PC-9 (cell line): ENCODE measurements at places on chromosomes 12 and 14.

DNA sequence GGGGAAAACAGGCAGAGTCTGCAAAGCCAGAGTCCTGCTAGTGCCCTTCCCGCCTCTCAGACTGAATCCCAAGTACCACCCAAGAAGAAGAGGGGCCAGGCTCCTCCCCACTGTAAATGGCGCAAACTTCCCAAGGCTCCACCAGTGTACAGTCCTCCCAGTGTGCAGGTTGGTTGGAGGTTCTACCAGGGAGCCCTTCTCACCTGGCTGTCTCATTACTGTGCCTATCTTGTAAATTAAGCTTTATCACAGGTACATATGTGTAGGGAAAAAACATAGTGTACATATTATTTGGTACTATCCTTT, 189.7 kb downstream of the FSCB start:
- DNase-seq, result no peak

- DNase-seq, result no peak
These were observed 660 bp upstream of the MCRS1 start for GRCh38 chr12:49568442-49569162.

- no peak for DNase-seq
These were observed 38.3 kb upstream of the GRIP1 start for GRCh38 chr12:66717036-66717673.

DNA sequence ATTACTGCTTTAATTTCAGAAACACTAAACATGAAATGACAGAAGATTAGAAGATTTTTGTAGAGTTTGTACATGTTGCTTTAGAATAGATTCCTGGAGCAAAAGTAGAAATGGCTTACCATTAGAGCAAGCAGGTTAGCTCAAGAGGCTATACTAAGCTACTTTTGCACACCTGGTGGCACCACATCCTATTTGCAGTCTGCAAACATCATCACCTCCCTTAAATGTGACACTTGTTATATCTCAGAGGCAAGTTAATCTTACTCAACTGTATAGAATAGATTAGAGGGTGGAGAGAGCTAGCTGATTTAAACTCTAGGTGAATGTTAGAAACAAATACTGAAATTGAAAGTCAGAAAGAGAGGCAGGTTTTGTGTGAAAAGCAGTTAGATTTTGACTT, 30.7 kb upstream of the OR4E1 start:
- DNase-seq, result no peak

DNA sequence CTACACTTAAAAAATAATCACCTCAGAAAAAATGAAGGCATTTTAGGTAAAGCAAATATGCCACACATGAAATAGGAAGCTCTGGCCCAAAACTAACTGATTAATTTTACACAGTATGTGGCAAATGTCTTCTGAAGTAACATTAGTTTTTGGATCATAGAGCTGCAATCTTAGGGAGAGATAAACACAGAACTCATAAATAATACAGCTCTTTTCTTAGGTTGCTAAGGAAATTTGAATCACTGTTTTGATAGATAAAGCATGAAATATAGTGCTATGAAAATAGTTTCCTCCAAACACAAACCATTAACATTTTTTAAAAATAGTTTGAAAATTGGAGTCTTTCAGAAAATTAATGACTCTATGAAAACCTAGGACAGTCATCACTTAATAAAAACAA, 15.0 kb downstream of the RASSF9 start:
- DNase-seq, result no peak

GRCh38 chr14:104281768-104282301, 143.4 kb downstream of the KIF26A start:
- no peak for DNase-seq

- no peak for DNase-seq
These were observed 40.7 kb downstream of the TESC start for GRCh38 chr12:117058442-117059072.

- no peak for DNase-seq
These were observed 34.5 kb downstream of the USP44 start for GRCh38 chr12:95516757-95517156.

GRCh38 chr12:32039347-32039746, 67.3 kb upstream of the BICD1 start:
- no peak for DNase-seq

GRCh38 chr12:4282103-4282891, 8.7 kb downstream of the CCND2 start:
- DNase-seq, result no peak

- DNase-seq, result peak; percentile 85
These were observed 5.3 kb upstream of the UBC start for GRCh38 chr12:124919521-124920352.

DNA sequence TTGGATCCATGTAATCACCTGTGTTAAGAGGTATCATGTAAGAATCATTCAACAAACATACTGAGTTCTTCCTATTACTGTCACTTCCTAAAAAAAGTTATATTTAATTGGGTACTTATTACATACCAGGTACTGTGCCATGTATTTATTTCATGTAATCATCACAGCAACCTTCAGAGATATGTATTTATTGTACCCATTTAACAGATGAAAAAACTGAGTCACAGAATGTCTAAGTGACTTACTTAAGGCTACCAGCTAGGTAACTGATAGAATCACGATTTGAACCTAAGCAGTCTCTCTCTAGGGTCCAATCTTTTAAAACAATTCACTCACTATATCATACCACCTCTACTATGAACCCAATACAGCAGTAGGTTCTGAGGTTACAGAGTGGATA, 2.0 kb downstream of the PSME2 start:
- no peak for DNase-seq

DNA sequence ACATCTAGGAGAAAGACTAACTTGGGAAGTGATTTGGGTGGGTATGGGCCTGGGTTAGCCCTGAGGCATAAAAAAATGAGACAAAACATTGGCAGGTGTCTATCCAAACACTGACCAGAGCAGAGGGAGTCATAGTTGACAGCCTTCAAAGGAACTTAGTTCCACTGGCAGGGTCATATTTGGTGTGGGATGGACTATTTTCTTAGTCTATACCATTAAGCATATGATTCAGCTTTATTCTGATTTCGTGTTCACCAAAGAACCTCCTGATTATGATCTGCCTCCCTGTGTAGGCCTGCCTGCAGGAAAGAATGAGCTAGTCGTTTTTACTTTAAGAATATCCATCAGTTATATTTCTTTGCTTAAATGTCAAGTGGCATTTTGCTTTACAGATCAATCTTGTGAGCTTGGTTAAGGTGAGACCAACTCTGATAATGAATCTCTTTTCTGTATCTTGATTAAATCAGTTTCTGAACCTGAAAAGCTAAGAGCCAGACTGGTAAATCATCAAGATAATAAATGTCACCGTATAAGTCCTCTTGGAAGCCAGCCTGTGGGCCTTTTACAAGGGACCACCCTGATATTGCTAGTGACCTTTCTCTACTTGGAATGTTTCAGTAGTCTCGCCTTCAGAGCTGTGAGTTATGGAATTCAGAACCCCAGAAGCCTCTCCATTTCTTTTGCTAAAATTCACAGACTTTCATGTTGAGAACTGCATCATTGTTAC, 182.9 kb downstream of the MON2 start:
- DNase-seq, result no peak

DNA sequence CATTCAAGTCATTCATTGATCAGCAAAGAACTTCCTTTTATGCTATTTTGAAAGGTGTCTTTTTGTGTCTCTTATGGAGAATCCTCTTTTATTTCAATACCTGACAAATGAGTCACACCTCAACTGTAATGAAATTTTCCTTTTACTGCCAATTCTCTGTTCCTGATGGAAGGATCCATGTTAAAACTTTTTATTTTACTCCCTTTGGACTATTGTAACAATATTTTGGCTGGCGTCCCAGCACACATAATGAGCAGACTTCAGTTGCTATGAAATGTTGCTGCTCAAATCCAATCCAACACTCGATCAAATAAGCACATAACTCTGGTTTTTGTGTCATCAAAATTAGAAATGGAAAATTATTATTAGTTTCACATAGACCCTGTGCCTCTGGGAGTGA, 21.9 kb upstream of the SLC15A5 start:
- DNase-seq, result no peak

DNA sequence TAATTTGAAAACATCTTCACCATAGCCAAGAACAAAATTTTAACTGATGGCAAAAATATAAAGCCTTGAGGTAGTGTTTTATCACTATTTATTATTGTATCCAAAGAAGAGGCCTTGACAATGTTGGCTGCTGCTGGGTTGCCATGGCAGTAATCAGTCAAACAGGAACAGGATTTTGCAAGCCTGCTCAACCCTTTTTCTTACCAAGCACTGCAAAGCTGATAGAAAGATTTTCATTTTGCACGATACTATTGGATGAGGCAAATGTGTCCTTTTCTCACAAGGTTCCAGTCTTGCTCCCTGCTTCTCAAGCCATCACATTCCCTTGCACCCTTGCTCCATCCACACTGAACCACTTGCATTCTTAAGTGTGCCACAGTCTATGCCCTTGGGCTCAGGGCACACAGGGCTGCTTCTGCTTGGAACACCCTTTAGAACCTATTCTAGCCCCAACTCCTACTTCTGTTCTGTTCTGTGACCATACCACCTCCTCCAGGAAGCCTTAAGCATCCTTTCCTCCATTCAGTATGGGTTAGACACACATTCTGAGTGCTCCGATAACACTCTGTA, 76.5 kb upstream of the AMIGO2 start:
- no peak for DNase-seq
